WERI-Rb-1 (cell line): ENCODE measurements at places on chromosomes 2 and 18.
A peak's percentile ranks its signal among the peaks of the same experiment; 100 is the strongest.

DNA sequence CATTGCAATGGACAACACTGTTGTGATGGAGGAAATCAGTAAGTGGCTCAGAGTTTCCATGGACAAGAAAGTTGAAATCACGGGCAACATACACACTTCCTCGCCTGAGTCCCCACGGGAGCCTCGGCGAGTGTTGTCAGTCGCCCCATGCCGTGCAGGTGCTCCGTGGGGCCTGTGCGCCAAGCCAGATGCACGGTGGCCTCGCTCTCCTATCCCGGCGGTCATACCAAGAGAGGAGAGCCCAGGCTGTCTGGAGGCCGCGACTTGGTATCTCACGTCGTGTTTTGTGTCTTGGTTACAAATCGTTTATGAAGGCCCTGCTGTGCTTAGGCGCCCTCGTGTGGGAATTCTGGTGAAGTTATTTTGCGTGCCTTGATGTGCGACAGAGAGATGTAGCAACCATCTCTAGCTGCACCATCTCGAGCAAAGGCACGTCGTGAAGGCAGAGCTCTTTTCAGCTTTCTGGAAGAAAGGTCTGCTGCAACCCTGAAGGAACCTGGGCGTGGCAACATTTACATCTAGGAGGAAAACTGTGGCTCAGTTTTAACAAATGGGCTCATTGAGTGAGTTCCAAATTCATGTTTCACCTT is 21.8 kb downstream of the ATG4B start:
- DNase-seq, result peak; percentile 66

DNA sequence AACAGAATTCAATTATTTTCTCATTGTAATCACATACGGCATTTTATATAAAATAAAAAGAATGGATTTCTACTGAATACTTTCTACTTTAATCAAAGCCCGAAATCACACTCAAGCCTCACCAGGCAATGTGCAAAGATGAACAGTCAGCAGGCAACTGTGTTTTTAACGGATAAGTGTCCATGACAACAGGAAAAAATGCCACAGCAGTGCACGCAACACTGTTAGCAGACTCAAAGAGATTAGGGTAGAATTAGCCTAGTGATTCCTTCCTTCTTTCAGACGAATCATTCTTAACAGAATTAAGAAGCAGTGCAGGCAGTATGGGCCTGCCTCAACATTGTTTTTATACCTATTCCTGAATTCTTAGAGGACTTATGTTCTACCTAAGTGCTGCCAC is 135.6 kb downstream of the CDH2 start:
- DNase-seq, result peak; percentile 65

- no peak for DNase-seq
Measured at GRCh38 chr2:105809097-105809473, 64.4 kb downstream of the NCK2 start.

DNA sequence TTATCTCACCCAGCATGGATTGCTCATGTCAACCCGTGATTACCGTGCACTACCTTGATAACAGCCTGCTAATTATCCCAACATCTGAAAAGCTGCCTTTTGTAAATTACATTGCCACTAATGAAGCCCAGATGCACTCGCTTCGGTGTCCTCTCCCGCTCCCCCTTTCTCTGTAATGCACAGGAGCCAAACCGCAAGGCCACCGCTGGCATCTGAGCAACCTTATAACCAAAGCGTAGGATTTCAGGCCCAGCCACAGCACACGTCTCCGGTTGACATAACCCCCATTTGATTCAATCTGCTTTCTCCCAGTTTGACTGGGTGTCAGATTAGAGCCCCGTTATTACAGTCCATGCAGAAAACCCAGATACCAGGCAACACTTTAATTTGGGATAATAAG is 341.2 kb downstream of the ALK start:
- DNase-seq, result no peak

DNA sequence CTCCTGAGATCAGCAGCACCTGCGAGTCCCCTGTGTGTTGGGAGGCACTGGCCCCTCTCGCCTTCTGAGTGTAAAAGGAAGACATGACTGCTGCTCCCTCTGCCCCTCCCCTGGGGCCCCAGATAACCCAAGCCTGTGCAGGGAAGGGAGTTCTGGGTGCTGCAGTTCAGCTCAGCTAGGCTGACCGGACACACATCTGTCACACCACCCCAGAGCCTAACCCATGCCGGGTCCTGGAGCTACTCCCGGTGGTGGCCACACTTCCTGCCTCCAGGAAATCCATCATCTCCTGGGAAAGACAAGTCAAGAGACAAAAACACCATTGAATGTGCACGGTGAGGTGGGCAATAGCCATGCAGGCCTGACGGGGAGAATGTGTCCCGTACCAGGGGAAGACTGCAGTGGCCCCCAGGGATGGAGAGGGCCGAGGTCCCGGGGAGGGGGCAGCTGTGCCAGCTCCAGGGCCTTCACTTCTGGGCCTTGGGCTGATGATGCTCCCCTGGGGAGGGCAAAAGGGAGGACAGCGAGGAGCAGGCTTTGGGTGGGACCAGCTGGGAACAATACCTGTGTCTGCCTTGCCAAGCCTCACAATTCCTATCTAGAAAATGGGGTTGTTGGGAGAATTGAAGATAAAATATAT is 210.6 kb downstream of the TFCP2L1 start:
- DNase-seq, result peak; percentile 49

DNA sequence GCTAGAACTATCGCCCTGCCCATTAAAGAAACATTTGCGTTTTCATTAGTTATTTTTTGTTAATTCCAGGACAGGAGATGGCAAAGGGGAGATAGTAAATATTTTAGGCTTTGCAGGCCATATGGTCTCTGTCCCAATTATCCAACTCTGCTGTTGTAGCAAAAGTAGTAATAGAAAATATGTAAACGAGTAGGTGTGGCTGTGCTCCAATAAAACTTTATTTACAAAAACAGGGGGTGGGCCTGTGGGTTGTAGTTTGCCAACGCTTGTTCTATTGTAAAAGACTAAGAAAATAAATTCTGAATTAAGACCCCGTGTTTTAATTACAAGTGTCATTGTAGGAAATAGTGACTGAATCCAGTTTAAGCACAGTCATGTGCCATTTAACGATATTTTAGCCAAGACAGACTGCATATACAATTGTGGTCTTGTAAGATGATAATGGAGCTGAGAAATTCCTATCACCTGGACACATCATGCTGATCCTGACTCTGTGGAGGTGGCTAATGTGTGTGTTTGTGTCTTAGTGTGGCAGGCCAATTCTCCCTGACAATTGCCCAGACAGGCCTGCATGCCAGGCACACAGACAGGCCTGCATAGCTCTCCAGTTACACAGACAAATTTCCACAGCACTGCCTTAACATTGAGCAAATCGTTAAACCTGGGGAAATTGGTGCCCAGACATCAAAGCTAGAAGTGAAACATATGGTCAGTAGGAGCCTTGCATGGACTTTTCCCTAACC is 76.4 kb downstream of the SKA1 start:
- no peak for DNase-seq

- no peak for DNase-seq
Measured at GRCh38 chr18:32380559-32380958, 90.1 kb downstream of the GAREM1 start.

DNA sequence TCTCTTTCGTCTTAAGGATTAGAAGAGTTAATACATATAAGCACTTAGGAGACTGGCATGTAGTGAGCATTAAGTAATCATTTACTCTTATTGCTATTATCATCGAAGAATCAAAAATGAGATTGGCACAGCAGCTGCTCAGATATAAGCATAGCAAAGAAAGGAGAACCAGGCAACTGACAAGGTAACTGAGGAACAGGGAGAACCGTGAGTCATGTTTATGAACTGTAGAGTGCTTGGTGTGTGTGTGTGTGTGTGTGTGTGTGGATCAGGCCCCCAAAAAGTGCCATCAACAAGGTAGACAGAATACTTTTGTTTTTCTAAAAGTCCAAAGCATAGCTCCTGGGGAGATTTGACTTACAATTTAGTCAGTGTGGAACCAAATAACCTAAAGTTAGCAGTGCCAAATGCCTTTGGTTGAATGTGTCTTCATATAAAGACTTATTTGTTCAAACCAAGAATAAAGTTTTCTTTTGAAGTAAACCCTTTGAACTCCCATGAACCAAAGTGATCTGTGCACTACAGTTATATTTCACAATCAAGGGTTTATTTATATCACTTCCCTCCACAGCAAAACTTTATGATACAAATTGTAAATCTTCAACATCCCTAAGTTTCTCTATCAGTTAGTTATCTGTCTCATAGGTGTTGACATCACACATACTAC is 660.6 kb downstream of the NYAP2 start:
- no peak for DNase-seq

GRCh38 chr2:133484106-133484505 is 84.2 kb downstream of the NCKAP5 start:
- no peak for DNase-seq

- DNase-seq, result no peak
Measured at GRCh38 chr18:69230204-69230603, 170.5 kb upstream of the DOK6 start.

DNA sequence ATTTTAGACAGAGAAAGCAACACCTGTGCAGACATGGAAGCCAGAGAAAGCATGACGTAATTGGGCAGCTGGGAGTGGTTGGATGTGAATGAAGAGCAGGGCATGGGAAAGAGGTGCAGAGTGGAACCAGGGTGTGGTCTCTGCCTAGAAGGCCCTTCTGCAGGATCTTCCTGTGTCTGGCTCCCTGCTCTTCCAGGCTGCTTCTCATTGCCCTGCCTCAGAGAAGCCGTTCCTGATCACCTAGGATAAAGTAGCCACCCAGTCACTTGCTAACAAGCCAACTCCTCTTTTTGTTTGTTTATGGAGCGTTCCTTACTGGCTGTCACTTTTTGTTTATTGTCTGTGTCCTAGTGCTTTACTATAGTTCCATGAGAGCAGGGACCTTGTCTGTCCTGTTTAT is 28.5 kb downstream of the GALNT1 start:
- no peak for DNase-seq

DNA sequence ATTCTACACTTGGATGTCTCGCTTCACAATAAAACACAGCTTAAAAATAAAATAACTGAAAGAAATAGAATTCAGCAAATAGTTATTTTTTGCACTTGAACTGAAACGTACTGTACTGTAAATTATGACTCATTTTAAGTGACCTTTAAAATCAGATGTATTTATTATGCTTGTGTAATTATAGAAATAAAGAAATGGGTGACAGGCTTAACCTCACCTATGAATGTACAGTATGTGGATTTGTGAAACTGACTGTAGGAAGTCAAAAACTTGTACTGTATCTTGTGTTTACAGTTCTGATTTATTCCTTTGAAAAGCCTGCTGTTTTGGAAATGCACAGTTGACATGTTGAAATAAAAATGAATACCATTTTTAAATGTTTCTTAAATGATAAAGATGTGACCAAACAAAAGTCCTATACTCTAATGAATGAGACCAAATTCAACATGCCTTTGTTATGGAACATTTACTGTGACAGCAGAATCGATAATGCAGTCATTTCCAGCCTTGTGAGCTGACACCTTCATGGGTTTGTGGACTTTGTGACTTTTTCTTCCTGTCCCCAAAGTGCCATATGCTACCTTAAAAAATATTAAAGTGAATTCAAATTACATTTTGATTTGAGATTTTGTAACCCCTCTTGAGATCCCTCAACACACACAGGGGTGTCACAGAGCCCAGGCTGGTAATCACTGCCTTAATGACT is 32.7 kb downstream of the NEMP2 start:
- no peak for DNase-seq

DNA sequence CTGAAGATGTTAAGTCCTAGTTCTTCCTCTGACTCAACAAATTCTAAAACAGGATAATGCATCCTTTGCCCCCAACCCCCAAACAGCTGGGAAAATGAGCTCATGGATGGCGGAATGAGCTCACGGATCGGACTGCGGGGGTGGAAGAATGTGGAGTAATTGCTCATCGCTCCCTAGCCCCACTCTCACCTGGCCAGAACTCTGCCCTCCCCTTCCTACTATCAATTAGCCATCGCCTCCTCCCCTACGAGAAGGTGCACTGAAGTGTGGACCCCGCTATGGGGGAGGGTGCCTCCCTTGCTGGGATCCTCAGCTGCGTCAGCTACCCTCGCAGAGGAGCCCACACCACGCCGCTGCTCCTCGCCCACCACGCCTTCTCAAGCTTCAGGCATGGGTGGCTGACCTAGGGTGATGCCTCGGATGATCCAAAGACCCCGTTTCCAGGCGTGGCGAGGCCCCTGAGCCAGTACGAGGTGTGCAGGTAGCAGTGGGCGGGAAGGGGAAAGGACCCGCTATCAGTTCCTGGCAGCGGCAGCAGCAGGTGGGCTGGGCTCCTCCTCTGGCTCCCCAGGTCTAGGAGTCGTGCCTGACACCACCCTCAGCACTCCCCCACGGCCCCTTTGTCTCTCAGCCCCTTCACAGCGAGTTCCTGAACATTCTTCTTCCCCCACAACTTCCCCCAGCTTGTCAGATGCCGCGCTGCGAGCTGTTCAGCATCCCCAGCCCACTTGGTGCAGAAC is 82.1 kb upstream of the POMC start:
- DNase-seq, result no peak

GRCh38 chr2:55843096-55843993 is 80.2 kb downstream of the EFEMP1 start:
- no peak for DNase-seq

GRCh38 chr2:191851158-191851557 is 4.3 kb upstream of the CAVIN2 start:
- no peak for DNase-seq

GRCh38 chr2:12502759-12503158 is 214.0 kb upstream of the TRIB2 start:
- DNase-seq, result no peak

GRCh38 chr2:131567891-131568290 is 40.2 kb downstream of the CCDC74A start:
- DNase-seq, result no peak

DNA sequence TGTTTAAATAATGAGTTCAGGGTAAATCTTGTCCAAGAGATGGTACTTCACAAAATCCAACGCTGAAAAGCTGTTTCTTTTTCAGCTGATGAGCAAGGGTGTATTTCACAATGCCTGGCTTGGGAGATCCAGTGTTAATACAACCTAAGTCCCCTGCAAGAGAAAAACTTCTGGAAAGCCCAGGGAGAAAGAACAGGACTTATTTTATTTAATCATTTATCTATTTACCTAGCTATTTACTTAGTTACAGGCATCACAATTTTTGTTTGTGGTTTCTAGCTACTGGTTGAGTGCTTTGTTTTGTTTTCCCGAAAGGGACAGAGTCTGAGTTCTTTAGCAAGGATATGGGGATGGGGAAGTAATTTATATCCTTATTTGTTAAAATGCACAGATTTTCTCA is 598.2 kb upstream of the SYT4 start:
- DNase-seq, result no peak

DNA sequence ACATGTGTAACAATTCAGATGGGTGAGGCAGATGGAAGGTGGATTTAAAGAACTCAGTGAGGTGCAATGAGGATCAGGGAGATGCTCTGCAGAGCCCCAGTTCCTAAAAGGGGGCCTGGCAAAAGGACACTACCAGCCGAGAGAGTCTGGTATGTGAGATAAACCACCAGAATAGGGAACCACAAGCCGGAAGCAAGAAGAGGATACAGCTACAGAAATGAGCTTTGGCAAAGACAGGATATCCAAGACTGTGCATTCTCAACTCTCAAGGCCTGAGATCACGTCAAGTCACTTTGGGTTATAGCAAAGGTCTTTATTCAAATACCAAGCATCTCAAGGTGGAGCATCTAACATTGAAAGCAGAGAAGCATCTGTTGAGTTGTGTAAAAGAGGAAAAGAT is 293.5 kb downstream of the ARHGAP15 start:
- DNase-seq, result no peak
